T-helper 9 cell (primary cell): ENCODE measurements at places on chromosomes 3 and 15.

DNA sequence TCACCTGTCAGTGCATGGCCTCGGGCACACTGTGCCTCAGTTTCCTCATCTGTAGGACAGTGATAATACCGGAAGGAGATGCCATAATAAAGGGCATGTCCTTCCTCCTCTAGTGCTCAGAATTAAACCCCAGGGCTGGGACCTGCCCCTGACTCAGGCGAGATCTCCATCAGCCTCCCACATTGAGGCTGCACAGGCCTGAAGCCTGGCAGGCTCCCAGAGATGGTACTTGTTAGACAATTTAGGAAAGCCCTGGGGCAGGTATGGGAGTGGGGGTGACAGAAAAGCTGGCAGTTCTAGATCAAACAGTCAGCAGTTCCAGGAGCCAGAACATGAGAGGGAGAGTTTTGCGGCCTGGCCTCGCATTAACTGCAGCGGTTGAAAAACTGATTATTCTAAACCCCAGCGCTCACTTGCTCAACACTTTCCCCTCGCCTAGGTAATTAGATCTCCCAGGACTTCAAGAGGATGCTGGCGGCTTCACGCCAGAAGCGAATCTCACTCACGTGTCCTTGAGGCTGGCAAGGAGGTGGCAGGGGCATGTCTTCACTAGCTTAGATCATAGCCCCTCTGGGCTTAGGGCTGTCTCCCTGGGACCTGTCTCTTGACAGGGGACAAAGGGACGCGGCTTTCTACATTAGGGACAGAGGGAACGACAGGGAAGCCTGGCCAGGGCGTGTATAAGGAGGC is 73.1 kb downstream of the ATP2B2 start:
- DNase-seq, result no peak

DNA sequence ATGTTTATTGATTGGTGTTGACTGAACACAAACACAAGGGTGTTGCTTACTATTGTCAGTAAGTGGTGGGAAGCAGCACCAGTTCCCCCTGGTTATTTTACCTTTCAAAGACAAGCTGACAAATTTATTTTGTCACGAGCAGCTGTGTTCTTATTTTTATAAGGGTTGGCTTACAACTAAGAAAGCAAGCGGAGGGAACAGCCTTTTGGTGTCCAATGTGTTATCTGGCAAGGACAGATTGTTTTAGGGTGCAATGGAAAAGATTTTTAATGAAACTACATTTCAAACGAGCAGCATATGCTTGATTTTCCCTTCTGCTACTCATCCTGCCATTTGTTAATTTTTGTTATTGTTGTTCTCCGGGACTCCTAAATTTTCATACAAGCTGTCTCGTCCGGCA is 920.6 kb upstream of the CFAP20DC start:
- DNase-seq, result no peak

DNA sequence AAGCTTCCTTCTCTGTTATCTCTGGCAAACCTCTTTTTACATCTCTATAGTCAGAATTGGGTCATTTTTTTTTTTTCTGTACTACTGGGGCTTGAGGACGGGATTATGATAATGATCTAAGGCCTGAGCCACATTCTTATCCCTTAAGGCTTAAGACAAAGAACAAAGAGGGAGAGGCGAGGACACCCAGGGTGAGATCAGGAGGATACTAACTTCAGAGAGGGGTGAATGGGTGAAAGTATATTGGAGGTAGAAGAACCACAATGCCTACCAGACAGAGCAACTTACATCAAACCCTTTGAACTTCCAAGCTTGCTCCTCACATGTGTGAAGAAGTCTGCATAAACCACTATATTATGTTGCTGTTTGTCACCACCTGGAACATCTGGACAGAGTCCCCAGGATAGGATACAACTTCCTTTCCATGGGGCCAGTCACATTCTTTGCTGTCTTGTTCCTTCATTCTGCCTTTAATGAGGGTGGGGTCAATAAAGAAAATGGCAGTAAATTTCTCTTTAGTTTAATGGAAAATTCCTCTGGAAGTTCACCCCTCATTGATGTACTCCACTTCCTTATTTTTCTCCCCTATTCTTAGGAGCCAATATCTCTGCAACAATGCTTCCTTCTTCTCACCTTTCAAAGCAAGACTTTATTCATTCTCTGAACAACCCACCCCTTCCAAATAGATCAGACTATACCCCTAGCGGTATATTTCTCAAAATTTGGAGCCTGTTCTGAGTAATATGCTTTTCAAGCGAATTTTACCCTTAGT is 9.1 kb upstream of the PDCD6IP start:
- DNase-seq, result no peak

- DNase-seq, result no peak
These were observed 106.9 kb upstream of the RNU6-1 start for GRCh38 chr15:67946701-67947100.

- DNase-seq, result no peak
These were observed 444.0 kb downstream of the MFSD1 start for GRCh38 chr3:159245871-159246270.
